ENCODE measurements at places on chromosomes 7 and 10. TPM values are rescaled to one million over a fixed set of nuclear protein-coding genes. Genes with fewer than 3 reads are reported as not detected.

GRCh38 chr7:103380395-103381191 lies 33.1 kb downstream of the PSMC2 start:
- no peaks in the 10 kb centered on the region for H3K36me3 ChIP-seq
- no peak overlapping the region for H3K4me3 ChIP-seq
- DNase-seq = no peak
- H3K4me1 ChIP-seq = no peaks in the 10 kb centered on the region
- H3K27me3 ChIP-seq = no peaks in the 10 kb centered on the region

DNA sequence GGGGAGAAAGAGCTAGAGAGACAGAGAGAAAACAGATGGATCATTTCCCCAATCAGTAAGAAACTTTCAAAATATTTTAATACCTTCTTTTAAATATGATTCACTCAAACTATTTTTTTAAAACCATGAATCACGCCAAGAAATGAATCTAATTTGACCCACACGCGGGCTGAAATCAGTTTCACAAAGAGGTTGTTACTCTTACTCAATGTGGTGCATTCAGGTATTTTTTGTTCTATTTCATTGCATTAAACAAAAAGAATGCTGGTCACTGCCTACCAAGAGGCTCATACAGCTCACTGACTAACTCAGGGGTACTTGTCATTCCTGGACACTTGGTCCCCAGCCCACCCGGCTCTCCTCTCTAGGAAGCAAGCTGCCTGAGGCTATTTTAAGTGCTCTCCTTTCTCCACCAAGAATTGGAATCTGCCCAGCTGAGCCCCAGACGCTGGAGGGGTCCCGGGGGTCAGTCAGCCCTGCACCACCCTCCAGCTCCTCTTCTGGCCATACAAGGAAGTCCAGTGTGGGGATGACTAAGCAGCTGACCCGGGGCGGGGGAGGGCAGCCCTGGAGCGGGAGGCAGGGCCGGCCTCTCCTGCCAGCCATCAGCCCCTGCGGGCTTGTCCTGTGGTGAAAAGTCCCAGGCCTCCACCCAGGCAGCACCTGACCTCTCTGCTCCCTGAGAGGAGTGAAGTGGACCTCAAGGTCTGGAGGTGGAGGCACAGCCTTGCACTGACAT lies 21.7 kb upstream of the PFKP start:
- no peak for DNase-seq
- peaks cover 3% of the 10 kb centered on the region for H3K4me1 ChIP-seq
- no peak overlapping the region for H3K4me3 ChIP-seq

GRCh38 chr10:97991871-97992270 lies 38.5 kb downstream of the CRTAC1 start:
- H3K4me3 ChIP-seq = no peak overlapping the region
- no peak overlapping the region for H3K27ac ChIP-seq
- no peak for DNase-seq
- no peaks in the 10 kb centered on the region for H3K36me3 ChIP-seq
- no peaks in the 10 kb centered on the region for H3K27me3 ChIP-seq

DNA sequence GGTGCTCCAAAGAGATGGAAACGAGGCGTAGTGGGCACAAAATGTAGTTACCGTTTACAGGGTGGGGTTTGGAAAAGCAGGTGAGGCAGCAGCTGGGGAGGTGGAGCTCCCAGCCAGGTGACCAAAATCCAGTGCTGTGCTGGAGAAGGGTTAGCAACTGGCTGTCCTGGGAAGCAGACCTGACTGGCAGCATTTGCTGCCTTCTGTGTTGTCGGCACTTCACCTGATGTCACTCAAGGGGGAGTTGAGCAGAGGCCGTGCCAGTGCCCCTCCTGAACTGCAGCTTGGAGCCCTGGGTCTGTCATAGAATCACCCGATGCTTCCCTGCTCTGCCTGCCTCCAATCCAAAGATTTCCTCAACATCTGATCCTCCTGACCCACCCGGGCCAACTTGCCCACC lies 12.8 kb downstream of the GCK start:
- H3K36me3 ChIP-seq = no peaks in the 10 kb centered on the region
- DNase-seq = no peak
- peaks cover 6% of the 10 kb centered on the region for H3K27me3 ChIP-seq
- H3K4me1 ChIP-seq = no peaks in the 10 kb centered on the region

DNA sequence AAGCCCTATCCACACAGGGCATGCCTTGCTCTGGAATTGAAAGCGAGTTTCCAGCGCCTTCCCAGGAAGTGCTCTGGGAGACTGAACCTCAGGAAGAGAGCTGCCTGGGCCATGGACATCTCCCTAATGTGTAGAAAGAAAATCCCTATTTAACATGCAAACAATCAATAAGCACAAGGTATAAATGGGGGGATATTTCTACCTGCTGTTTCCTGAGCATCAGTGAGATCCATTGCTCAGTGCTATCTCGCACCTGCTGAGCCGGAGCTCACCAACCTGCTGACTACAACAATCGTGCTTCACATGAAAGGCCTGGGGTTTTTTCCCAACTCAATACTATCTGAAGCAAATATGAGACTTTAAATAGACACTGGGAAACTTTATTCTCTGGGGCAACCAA lies 584.0 kb downstream of the GLRX3 start:
- no peaks in the 10 kb centered on the region for H3K36me3 ChIP-seq
- no peak overlapping the region for H3K4me3 ChIP-seq
- H3K4me1 ChIP-seq = no peaks in the 10 kb centered on the region

DNA sequence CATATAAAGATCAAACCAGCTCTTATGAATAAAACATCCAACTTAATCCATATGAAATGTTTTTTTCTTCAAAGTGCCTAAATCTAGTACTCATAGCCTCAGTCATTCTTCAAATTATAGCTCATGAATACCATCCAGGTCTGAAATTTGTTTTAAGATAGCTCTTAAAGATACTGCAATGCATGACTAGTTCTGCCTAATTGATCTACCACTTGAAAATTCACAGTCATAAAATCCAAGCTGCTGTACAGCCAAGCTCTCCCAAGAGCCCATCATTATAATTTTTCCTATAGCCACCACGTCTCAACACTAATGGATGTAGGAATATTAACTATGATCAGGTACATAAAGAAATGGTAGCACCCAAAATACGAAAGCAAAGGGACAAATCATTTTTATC lies 87.9 kb upstream of the RNF148 start:
- H3K4me1 ChIP-seq = no peaks in the 10 kb centered on the region
- no peaks in the 10 kb centered on the region for H3K36me3 ChIP-seq
- no peaks in the 10 kb centered on the region for H3K27me3 ChIP-seq
- H3K4me3 ChIP-seq = no peak overlapping the region
- no peak overlapping the region for H3K27ac ChIP-seq

GRCh38 chr7:29113384-29114102 lies 32.8 kb downstream of the CPVL start:
- H3K27ac ChIP-seq = no peak overlapping the region
- peaks cover 3% of the 10 kb centered on the region for H3K27me3 ChIP-seq
- H3K4me3 ChIP-seq = no peak overlapping the region
- DNase-seq = no peak

DNA sequence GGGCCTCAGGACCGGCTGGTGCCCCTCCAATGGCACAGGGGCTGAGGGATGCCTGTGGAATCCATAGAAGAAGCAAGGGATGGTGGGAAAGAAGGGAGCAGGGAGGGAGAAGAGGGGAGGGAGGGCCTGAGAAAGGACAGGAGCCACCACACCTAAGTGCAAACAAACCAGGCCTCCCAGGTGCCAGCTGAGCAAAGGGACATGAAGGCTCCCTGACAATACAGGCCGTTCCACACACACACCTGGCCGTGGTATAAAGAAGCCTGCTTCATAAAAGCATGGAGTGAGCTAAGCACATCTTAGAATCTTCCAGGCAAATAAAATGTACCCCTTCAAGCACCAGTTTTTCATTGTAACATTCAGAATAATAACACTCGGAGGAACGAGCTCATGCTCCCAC lies 54.0 kb downstream of the OAT start:
- DNase-seq = no peak
- no peaks in the 10 kb centered on the region for H3K27me3 ChIP-seq
- H3K4me1 ChIP-seq = no peaks in the 10 kb centered on the region

GRCh38 chr10:17989908-17990767 lies 38.4 kb downstream of the SLC39A12 start:
- H3K27me3 ChIP-seq = no peaks in the 10 kb centered on the region
- H3K4me1 ChIP-seq = no peaks in the 10 kb centered on the region
- no peak overlapping the region for H3K4me3 ChIP-seq

DNA sequence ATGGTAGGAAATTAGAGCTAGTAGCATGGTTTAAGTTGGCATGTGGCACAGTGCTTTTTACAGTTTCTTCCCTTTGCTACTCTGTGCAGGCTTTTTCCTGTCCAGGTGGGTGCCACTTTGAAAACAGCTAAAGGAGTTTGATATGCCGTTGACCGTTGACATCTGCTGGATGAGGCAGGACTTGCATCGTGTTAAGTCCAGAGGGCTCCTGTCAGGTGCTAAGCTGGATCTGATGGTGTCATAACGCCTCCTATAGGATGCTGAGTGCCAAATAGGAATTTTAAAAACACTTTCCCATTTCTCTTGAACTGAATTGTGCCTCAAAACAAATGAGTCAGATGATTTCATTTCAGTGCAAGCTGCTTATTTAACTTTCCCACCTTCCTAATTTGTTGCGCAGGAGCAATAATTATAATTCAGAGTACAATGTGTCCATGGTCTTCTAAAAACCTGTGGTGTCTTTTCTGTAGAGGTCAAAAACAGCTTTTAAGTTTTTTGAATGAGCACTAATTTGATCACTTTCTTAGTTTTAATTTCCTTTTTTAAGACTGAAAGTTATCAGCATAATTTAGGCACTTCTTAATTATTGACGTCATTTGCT lies 178.3 kb downstream of the CDCA7L start:
- no peaks in the 10 kb centered on the region for H3K36me3 ChIP-seq
- no peak overlapping the region for H3K27ac ChIP-seq
- H3K4me3 ChIP-seq = no peak overlapping the region
- H3K27me3 ChIP-seq = no peaks in the 10 kb centered on the region
- DNase-seq = no peak

- H3K4me3 ChIP-seq = no peak overlapping the region
- H3K27ac ChIP-seq = no peak overlapping the region
Measured at GRCh38 chr7:8154272-8154671, 107.7 kb downstream of the ICA1 start.

DNA sequence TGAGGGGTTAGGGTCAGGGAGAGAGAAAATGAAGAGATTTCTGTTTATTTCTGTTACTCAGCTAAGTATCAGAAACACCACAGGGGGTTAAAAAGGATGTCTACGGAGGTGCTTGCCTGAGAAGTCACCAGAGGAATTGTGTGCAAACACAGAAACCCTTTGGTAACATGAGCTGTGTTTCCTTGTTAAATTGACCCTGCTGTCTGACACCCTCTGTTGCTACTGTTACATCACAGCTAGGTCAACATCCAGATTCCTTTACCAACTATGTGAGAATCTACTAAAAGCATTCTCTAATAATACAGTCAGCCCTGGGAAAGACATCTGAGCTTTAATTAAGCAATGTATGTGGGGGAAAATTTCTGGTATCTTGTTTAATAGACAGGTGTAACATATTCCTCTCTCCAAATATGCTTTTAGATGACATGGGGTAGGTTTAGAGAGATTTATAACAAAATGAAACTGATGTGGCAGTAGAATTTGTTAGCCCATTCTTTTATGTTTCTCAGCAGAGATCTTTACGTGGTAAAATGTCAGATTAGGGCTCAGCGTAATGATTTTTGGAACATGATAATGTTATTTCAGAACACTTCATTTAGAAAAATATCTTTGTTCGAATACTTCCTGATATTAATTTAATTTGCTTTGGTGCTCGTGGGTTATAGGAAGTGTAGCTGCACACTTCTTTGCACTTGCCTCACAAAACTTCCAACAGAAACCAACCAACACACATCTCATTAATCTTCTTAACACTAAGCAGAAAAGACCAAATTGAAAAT lies 168.0 kb upstream of the AHR start:
- H3K4me3 ChIP-seq = no peak overlapping the region
- DNase-seq = no peak
- no peak overlapping the region for H3K27ac ChIP-seq

DNA sequence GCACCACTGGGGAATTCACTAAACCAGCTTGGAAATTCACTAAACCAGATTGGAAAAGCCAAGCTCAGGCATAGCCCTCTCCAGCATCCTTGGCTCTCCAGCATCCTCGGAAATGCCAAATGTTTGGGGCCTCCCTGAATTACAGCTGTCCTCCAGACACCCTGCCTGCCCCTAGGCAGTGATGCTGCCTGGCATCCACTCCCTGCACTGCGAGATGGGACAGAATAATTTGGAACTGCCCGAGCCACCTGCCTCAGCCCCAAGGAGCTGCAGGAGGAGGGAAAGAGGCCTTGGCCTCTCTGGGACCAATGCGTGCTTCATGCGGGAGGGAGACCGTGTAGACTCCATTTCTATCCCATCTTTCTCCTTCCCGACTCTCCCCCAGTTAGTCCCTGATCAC lies 64.3 kb downstream of the INSIG1 start:
- no peak overlapping the region for H3K4me3 ChIP-seq
- H3K4me1 ChIP-seq = no peaks in the 10 kb centered on the region

DNA sequence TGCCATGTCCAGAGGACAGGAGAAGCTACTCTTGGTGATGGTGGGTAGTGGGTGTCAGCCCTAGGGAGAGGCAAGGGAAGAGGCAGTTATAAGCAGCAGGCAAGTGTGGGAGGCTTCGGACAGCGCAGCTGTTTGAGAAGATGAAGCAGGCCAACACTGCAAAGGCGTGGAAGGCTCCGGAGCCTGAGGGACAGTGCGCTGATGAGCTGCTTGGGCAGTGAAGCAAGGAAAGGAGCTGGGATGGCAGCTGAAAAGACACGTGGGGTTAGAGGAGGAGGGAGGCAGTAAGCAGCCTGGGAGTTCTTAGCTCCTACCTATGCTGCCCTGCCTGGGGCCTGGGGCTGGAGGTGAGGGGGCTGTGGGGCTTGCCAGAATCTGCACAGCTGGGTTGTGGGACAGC lies 50.1 kb upstream of the CRTAC1 start:
- H3K4me1 ChIP-seq = no peaks in the 10 kb centered on the region
- H3K4me3 ChIP-seq = no peak overlapping the region
- no peaks in the 10 kb centered on the region for H3K36me3 ChIP-seq
- no peaks in the 10 kb centered on the region for H3K27me3 ChIP-seq

GRCh38 chr7:12769444-12769843 lies 82.0 kb downstream of the ARL4A start:
- H3K4me3 ChIP-seq = no peak overlapping the region
- no peak overlapping the region for H3K27ac ChIP-seq
- DNase-seq = no peak
- H3K4me1 ChIP-seq = no peaks in the 10 kb centered on the region
- H3K36me3 ChIP-seq = no peaks in the 10 kb centered on the region
- H3K27me3 ChIP-seq = no peaks in the 10 kb centered on the region

GRCh38 chr7:1200045-1200444 lies 32.6 kb upstream of the UNCX start:
- H3K27me3 ChIP-seq = peaks cover 3% of the 10 kb centered on the region
- no peak for DNase-seq
- no peak overlapping the region for H3K27ac ChIP-seq
- H3K4me1 ChIP-seq = no peaks in the 10 kb centered on the region

GSTO1 gene
- total RNA-seq = 23.9 TPM

LRRN3 gene
- total RNA-seq = 3.8 TPM

ATXN7L1 gene
- total RNA-seq = 29.2 TPM

PLEKHA8 gene
- 7.0 TPM for total RNA-seq

MBL2 gene
- not detected for total RNA-seq

DRGX gene
- not detected for total RNA-seq
